Mammary microvascular endothelial cell (primary cell): ENCODE measurements at places on chromosomes 1 and 21. TPM values are rescaled to one million over a fixed set of nuclear protein-coding genes. Genes with fewer than 3 reads are reported as not detected.

Gene SPATA45
- total RNA-seq, result not detected in 2 replicates

Gene B3GALT2
- total RNA-seq, result 0.05 TPM in 1 of 2 replicates, not detected in the other

Gene MTF2
- total RNA-seq, result 12.5 and 18.8 TPM in 2 replicates

Gene ANGPTL1
- total RNA-seq, result not detected in 2 replicates

Gene STUM
- total RNA-seq, result not detected in 2 replicates

Gene DAB1
- not detected in 2 replicates for total RNA-seq

Gene PTCH2
- total RNA-seq, result 0.13 and 0.20 TPM in 2 replicates

Gene NUF2
- total RNA-seq, result 27.1 and 32.0 TPM in 2 replicates

Gene CDCA8
- 31.5 and 34.0 TPM in 2 replicates for total RNA-seq

Gene KRTAP13-2
- not detected in 2 replicates for total RNA-seq

Gene TNFRSF18
- not detected in 2 replicates for total RNA-seq

Gene MTARC2
- 7.8 and 10.1 TPM in 2 replicates for total RNA-seq

Gene RTCA
- total RNA-seq, result 31.7 and 37.6 TPM in 2 replicates

Gene TRIM46
- total RNA-seq, result 1.4 and 2.7 TPM in 2 replicates

Gene FMN2
- total RNA-seq, result 0.15 TPM in 1 of 2 replicates, not detected in the other
